Naive thymus-derived CD8-positive, alpha-beta T cell (primary cell): ENCODE measurements at places on chromosomes 2 and 18. TPM values are rescaled to one million over a fixed set of nuclear protein-coding genes. Genes with fewer than 3 reads are reported as not detected.

The GNAL gene
- total RNA-seq, result 1.1 TPM

DNA sequence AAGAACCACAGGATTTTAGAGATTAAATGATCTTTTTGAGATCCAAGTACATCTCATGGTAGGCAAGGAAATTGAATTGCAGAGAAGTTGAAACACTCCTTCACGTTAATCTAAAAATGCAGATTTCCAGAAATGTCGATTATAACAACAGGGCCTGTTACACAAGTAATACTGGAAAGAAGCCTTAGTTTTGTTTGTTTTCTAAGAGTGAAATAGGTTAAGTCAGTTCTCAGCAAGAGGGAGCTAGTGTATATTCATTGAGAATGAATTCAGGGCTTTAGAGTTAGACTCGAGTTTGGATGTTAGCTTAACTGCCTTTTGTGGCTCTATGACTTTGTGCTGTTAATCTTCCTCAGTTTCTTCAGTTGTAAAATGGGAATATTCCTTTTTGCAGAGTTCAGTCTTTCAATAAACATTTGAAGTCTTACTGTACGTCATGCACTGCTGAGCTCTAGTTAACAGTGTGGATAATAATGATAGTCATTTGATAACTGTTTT lies 926 bp downstream of the NDUFV2 start:
- H3K36me3 ChIP-seq, result peaks cover 26% of the 10 kb centered on the region
- peaks cover 60% of the 10 kb centered on the region for H3K4me1 ChIP-seq
- H3K4me3 ChIP-seq, result peak overlapping the region; percentile 97
- H3K27ac ChIP-seq, result peak overlapping the region; percentile 89
- no peaks in the 10 kb centered on the region for H3K27me3 ChIP-seq

- no peak for DNase-seq
- no peak overlapping the region for H3K4me3 ChIP-seq
- no peaks in the 10 kb centered on the region for H3K27me3 ChIP-seq
- no peaks in the 10 kb centered on the region for H3K4me1 ChIP-seq
Measured at GRCh38 chr2:196380575-196380974, 209.2 kb upstream of the STK17B start.

DNA sequence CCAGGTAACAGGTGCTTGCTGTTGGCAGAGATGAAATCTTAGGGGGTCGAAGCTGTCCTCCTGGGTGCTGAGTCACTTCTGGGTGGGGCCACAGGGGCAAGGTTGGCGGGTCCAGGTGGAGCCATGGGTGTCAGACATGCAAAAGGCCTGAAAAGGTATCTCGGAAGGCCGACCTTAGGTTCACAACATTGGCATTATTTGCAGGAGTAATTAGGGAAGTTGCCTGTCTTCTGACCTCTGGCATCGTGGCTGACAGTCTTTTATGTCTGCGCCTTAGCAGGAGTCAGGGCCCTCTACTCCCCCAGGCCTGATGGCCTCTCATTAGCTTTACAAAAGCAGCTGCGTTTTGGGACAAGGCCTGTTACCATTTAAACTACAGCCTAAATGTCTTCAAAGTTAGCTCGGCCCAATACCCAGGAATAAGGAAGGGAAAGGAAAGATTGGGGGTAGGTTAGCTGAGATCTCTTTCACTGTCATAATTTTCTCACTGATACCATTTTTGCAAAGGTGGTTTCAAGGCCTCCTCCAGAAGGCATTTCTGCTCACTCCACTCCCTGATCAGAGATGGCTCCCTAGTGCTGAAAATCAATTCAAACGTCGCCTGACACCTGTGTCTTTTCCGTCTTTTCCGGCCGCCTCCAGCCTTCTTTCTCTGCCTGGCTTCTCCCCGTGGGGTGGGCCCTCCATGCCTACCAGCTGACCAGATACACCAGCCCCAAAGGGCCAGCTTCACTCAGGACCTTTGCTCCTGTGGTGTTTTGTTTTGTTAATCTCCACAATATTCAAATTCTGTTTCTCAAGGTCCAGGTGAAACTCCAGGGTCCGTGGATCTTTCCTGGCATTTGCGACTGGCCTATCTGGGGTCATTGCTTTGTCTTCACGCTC lies 90.8 kb downstream of the RHOB start:
- no peak overlapping the region for H3K27ac ChIP-seq
- no peaks in the 10 kb centered on the region for H3K27me3 ChIP-seq
- H3K4me3 ChIP-seq, result no peak overlapping the region
- H3K36me3 ChIP-seq, result no peaks in the 10 kb centered on the region
- no peak for DNase-seq

The QPCT gene
- total RNA-seq, result 0.52 TPM

DNA sequence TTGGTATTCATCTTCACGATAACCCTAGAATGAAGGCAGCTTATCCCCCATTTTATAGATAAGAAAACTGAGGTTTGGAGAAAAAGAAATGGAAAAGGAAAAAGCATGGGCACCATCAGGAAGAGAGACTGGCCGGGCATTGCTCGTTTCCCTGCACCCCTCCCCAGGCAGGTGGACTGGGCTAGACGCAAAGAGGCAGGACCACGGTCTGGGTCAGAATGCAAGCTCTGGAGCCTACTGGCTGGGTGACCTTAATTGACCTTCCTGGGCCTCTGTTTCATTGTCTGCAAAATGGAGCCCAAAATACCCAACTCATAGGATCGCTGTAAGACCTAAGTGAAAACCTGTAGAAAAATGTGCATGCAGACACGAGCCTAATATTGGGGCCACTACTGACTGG lies 135.3 kb upstream of the GLI2 start:
- no peaks in the 10 kb centered on the region for H3K4me1 ChIP-seq
- no peak for DNase-seq
- H3K4me3 ChIP-seq, result no peak overlapping the region
- H3K27ac ChIP-seq, result no peak overlapping the region
- no peaks in the 10 kb centered on the region for H3K36me3 ChIP-seq
- H3K27me3 ChIP-seq, result peaks cover 14% of the 10 kb centered on the region

The TRAPPC8 gene
- 62.7 TPM for total RNA-seq

- no peaks in the 10 kb centered on the region for H3K27me3 ChIP-seq
- no peak for DNase-seq
- H3K4me1 ChIP-seq, result no peaks in the 10 kb centered on the region
- H3K4me3 ChIP-seq, result no peak overlapping the region
Measured at GRCh38 chr18:10085416-10085815, 171.6 kb downstream of the VAPA start.
